ENCODE measurements at places on chromosomes 3 and 15.

GRCh38 chr15:82105451-82106215, 59.8 kb upstream of the MEX3B start:
- DNase-seq = peak; percentile 97

DNA sequence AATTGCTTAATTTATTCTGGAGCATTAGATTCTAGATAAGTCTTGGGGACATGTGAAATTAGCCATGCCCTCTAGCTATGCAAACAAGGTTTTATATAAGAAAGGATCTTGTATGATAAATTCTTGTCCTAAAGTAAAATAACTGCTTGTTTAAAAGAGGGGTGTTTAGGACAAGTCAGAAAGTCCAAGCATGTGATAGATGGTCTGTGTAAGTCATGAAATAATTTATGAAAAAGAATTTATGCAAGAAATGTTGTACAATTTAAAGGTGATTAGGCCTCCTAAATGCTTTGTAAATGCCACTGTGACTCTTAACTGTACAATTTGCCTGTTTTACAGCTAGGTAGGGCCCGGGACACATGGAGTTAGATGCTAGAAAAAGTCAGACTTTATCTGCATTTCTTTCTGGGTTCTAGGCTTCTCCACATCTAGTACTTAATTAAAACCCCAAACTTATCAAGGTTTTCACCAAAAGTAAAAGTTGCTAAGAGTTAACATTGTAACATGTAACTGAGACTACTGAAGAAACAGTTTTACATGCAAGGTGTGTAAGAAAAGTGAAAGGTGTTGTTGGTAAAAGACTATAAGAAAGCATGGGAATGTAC, 13.2 kb downstream of the LINS1 start:
- no peak for DNase-seq

- DNase-seq = peak; percentile 43
Measured at GRCh38 chr15:39593071-39593655, 12.3 kb downstream of the THBS1 start.

- DNase-seq = no peak
Measured at GRCh38 chr3:14317057-14317553, 85.3 kb upstream of the SLC6A6 start.

- no peak for DNase-seq
Measured at GRCh38 chr3:194076475-194076874, 59.5 kb upstream of the HES1 start.

DNA sequence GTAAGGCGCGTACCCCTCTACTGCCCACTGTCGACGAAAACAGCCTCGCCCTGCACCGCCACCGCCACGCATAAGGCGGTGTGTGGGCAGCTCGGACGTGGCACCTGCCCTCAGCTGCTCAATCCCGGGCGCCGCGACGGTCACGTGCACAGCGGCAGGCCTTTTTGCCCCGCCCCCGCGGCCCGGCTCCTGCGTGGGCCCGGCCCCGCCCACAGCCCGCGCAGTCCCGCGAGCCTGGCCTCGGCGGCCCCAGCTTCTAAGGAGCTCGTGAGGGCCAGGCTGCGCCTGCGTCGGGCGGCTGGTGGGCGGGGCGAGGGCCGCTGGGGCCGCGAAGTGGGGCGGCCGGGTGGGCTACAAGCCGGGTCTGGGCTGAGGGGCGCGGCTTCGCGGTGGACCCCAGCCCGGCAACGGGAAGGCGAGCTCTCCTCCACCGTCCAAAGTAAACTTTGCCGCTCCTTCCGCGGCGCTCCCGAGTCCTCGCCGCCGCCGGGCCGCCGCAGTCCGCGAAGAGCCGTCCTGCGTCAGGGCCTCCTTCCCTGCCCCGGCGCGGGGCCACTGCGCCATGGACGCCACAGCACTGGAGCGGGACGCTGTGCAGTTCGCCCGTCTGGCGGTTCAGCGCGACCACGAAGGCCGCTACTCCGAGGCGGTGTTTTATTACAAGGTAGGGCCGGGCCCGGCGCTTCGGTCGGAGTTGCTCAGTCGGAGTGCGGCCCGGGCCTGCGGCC, at the start of gene CAPN7:
Gene CAPN7, plus strand, starts transcription at position 313 of the 728 bp plus-strand sequence. Its CDS starts 250 bp downstream, at position 563.
- DNase-seq = peak; percentile 94

GRCh38 chr15:30990446-30991254, 778 bp downstream of the MTMR10 start:
- no peak for DNase-seq

DNA sequence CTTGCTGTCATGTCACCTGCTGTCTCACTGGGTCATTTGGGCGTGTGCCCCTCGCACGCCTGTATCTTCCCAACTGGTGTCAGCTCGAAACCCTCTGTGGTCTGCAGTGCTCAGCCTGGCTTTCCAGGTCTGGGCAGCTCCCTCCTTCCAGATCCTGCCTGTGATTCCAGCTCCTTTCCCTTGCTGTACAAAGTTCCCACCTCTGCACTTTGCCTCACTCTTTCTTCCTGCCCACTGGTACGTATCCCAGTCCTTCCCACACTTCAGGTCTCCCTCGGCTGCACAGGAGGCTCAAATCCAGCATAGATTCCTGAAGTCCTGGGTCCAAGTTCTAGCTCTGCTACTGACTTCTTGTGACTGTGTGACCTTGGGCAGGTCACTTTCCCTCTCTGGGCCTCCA, 2.1 kb upstream of the PAQR5 start:
- DNase-seq = no peak

- no peak for DNase-seq
Measured at GRCh38 chr3:186109897-186110803, 1.3 kb upstream of the ETV5 start.

DNA sequence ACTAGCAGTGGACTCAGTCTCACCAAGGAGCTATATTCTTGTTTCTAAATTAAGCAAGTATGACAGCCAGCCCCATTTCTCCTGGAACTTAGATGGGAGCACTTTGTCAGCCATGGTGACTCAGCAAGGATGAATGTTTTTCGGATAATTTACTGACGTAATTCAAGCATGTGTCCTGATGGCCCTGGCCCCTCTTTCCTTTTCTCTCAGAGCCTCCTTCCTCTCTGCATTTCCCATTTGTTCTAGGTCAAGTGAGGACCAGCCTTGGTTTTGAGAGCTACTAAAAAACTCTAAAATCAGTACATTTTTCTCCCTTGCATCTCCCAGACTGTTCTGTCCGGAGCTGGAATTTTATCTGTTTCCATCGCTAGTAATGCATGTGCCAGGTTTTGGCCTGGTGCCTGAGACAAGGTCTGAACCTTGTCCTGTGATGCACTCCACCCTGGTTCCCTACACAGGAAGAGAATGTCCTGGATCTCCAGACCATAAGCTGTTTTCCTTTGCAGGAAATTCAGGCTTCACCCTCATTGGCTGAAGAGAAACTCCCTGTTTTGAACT, 256.6 kb upstream of the ROPN1 start:
- peak; percentile 83 for DNase-seq

DNA sequence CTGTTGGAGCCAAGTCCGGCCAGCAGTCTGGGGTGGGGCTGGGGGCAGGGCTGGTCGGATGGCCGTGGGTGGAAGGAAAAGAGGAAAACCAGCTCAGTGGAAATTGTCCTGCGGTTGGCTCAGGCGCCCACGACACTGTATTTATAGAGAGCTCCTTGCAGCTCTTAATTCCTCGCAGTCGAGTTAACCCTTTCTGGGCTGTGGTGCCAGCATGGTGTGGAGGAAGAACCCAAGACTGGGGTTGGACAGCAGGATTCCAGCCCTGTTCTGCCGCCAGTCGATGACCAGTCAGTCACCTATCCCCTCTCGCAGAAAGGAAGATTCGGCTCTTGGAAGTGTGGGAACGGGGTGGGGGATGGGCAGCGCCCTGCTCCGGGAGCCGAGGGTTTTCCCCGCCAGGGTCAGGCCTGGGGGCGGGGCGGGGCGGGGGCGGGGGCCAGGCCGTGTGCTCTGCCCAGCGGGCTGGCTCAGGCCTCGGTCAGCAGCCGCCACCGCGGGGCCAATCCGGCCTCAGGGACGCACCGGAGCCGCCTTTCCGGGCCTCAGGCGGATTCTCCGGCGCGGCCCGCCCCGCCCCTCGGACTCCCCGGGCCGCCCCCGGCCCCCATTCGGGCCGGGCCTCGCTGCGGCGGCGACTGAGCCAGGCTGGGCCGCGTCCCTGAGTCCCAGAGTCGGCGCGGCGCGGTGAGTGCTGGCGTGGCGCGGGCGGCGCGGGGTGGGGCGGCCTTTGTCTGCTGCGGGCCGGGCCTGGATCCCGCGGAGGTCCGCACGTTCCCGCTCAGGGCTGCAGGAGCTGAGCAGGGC, at the start of gene CD276:
Gene CD276, plus strand, starts transcription at position 607 of the 804 bp plus-strand sequence. CDS start 15,257 bp downstream, outside the sequence.
- DNase-seq = peak; percentile 58

- no peak for DNase-seq
Measured at GRCh38 chr3:57582474-57583168, 14.5 kb downstream of the ARF4 start.

- DNase-seq = peak; percentile 29
Measured at GRCh38 chr3:156174229-156174847, 54.0 kb downstream of the KCNAB1 start.

DNA sequence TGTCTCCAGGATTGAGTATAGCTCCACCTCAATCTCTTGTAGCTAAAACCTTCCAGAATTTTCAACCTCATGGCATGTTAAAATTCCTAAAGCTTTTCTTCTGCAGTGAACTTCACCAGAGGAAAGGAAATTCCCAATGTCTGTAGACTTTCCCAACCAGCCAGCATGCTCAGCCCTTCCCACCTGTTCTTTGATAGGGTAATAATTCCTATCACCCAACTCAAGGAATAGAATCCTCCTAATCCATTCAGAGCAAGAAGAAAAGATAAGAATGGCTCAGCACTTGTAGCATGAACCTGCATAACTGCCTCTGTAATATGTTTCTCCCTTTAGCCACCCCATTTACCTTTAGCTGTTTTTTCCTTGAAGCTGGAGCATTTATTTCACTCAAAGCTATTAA, 301.8 kb upstream of the GADL1 start:
- DNase-seq = no peak

GRCh38 chr3:31896648-31897433, 84.2 kb downstream of the OSBPL10 start:
- DNase-seq = no peak

GRCh38 chr3:158347966-158348365, 223.0 kb upstream of the MLF1 start:
- peak; percentile 13 for DNase-seq

DNA sequence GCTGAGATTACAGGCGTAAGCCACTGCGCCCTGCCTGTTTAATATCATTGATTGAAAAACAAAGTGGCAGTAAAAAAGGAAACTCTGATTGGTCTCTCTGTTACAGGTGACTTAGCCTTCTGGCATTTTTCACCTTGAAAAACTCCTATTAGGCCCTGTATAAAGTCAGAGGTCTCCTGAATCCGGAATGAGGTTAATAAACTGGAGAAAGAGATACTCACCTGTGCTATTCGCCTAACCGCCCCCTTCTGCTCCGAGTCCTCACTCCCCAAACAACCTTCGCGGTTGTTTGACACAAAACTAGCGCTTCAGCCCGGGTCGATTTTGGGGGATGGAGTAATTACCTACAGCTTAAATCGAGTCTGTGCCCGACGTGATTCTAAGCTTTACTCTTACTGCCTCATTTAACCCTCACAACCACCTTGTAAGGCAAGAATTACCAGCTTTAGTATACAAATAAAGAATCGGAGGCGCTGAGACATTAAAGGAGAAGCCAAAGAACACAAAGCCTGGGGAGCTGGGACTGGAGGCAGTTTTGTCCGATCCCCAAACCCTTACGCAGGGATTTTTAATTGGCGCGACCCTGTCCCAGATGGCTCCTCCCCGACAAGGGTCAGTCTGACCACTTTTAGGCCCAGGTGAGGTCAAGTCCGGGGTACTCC, 441 bp downstream of the CEP70 start:
- DNase-seq = peak; percentile 2

- no peak for DNase-seq
Measured at GRCh38 chr3:134793562-134793961, 1.5 kb upstream of the EPHB1 start.

GRCh38 chr3:144324076-144324475, 352.5 kb downstream of the DIPK2A start:
- DNase-seq = no peak

GRCh38 chr3:85498177-85498576, 539.4 kb downstream of the CADM2 start:
- DNase-seq = no peak

- DNase-seq = no peak
Measured at GRCh38 chr15:101146118-101146702, 105.6 kb downstream of the CHSY1 start.

GRCh38 chr3:152159328-152159727, 109.4 kb upstream of the MBNL1 start:
- peak; percentile 95 for DNase-seq

DNA sequence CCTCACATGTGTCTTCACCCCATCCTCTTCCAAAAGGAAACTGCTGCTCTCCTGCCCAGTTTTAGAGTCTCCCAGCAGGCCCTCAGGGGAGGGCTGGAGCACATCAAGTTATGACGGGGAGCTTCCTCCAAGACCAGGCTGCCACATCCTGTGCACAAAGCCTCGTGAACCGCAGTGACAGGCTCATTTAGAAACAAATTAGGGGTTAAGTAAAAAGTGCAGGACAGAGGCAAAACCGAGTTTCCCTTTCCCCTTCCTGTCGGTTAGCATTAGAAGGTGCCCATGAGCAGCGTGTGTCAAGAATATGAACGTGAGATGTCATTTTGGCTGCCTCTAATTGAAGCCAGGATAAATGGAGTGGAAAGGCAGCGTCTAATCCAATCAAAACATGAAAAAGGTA, 199.7 kb downstream of the ARRDC4 start:
- no peak for DNase-seq

- peak; percentile 70 for DNase-seq
Measured at GRCh38 chr3:45105855-45106671, 40.1 kb downstream of the CDCP1 start.

DNA sequence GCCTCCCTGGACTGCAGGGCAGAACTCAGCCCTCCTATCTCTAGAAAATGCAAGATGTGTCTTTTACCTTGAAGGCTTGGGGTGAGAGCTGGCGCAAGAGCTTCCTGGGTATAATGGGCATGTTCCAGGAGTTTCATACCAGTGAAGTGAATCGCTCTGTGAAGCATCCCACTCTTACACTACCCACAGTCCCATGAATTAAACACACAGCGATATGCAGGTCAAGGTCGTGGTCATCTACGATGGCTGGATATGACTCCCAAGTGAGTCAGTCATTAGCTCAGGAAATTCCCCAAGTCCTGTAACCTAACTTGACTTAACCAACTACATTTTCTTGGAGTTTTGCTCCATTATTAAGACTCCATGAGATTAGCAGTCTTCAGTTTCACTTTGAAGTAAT, 439.7 kb downstream of the NTRK3 start:
- peak; percentile 72 for DNase-seq

DNA sequence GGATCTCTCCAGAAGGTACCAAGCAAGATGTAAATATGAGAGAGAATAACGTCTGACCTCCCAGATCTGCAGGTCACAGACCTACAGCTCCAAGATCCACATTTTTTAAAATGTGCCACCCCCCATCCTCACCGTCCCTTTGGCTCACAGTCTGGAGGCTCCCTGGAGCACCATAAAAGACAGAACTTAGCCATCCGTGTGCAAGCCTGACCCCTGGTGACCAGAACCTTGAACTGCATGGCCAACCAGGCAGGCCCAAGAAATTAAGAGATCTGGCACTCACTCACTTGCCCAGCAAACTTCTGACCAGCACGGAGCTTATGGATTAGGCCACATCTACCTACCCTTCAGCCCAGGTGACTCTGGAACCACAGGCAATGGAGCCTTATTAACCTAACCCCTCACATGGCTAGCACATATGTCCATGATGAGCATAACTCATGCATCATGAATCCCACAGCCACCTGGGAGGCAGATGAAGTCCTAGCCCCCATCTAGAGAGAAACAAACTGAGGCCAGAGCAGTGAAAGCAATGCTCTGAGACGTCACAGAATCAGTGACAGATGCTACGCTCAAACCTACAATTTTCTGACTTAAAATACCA, 275.3 kb downstream of the UACA start:
- DNase-seq = peak; percentile 72

- peak; percentile 28 for DNase-seq
Measured at GRCh38 chr3:11764931-11765363, 81.7 kb downstream of the TAMM41 start.

All from fibroblast of skin of scalp (primary cell).